ENCODE measurements at places on chromosomes 12 and 14. TPM values are rescaled to one million over a fixed set of nuclear protein-coding genes. Genes with fewer than 3 reads are reported as not detected.

Gene SLC7A7
- total RNA-seq, result 0.89 TPM

Gene LRTM2
- total RNA-seq, result not detected

Gene KIF26A
- total RNA-seq, result 0.25 TPM

Gene HEATR5A
- 5.5 TPM for total RNA-seq

Gene RNU4-1
- total RNA-seq, result 913 TPM

Gene ASPG
- total RNA-seq, result not detected

Gene LBHD2
- total RNA-seq, result not detected

Gene IAPP
- total RNA-seq, result not detected

Gene CD163L1
- total RNA-seq, result not detected

Gene CLEC2A
- total RNA-seq, result not detected

Gene ST8SIA1
- 5.7 TPM for total RNA-seq

Gene HOTAIR
- total RNA-seq, result not detected
